ENCODE measurements at places on chromosomes 4 and X.

DNA sequence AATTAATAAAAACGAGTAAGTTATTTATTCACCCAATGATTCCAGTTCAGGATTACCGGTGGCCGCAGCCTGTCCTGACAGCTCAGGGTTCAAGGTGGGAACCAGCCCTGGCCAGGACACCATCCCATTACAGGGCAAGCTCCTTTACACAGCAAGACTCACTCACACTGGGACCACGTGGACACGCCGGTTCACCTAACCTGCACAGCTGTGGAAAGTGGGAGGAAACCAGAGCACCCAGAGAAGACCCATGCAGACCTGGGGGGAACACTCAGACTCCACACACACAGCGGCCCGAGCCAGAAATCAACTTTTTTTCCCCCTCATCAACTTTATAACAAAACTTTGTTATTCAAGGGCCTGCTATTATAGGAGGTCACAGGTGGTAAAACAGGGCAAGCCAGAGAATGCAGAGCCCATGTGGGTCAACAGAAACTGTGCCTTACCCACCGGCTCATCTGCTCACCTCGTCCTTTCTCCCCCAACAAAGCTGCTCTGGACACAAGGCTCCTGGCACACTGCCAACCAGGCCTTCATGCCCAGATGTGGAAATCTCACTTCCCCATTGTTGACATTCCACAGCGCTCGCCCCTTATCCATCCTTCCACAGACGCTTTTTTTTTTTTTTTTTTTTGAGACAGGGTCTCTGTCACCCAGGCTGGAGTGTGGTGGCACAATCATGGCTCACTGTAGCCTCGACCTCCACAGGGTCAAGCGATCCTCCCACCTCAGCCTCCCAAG is 8.0 kb upstream of the ODAPH start:
- no peak for DNase-seq

GRCh38 chr4:81675791-81676393 is 204.2 kb upstream of the RASGEF1B start:
- no peak for DNase-seq

DNA sequence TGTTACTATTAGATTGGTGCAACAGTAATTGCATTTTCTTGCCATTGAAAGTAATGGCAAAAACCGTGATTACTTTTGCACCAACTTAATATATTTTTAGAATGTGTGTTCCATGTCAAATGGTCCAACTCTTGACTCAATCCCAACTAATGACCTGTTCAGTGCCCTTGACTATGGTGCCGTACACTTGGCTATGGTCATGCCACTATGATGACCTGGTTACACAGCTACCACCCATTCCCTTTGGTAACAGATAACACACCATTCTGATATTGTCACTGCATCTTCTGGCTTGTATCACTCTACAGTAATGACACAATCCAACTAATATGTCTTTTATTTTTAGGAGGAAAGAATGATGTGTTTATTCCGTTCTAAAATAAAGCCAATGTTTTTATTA is 469.4 kb downstream of the DMD start:
- no peak for DNase-seq

DNA sequence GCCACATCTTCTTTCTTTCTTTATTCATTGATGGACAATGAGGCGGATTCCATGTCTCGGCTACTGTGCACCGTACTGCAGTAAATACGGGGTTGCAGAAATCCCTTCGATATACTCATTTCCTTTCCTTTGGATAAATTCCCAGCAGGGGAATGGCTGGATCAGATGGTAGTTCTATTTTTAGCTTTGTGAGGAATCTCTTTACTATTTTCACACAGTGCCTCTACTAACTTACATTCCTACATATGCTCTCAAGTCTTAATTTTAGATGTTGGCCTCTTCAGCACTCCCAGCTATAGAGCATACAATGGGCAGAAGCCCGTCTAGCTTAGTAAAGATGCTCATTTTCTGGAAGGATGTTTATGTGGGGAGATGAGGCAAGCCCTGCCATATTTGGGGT is 317.4 kb downstream of the ASMT start:
- DNase-seq: no peak

DNA sequence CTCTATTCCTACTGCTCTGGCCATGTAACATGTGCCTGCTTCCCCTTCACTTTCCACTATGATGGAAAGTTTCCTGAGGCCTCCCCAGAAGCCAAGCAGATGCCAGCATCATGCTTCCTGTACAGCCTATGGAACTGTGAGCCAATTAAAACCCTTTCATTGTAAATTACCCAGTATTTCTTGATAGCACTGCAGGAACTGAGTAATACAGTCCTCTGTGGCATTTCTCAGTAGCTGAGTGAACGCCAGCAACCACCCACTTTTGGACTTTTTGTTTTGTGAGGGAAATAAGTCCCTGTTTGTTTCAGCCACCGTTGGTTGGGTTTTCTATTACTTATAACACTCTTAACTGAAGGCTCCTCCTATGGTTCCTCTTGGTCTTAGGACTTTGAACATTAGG is 104.1 kb downstream of the C4orf51 start:
- no peak for DNase-seq

DNA sequence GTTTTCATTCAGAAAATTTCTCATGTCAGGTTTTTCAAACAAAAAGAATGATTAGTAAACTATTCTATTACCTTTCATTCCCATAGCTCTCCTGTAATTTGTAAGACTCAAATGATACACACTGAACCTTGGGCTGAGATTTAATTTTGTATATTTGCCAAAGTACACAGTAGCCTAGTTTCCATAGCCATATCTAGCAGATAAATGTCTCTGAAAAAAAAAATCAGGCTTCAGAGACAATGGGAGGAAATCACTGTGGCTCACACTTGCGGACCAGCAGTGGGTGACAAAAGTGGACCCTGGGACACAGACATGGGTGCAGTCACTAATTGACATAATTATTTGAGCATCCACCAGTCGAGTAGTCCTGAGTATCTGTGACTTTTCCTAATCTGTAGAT is 46.6 kb downstream of the MAOA start:
- DNase-seq: no peak

DNA sequence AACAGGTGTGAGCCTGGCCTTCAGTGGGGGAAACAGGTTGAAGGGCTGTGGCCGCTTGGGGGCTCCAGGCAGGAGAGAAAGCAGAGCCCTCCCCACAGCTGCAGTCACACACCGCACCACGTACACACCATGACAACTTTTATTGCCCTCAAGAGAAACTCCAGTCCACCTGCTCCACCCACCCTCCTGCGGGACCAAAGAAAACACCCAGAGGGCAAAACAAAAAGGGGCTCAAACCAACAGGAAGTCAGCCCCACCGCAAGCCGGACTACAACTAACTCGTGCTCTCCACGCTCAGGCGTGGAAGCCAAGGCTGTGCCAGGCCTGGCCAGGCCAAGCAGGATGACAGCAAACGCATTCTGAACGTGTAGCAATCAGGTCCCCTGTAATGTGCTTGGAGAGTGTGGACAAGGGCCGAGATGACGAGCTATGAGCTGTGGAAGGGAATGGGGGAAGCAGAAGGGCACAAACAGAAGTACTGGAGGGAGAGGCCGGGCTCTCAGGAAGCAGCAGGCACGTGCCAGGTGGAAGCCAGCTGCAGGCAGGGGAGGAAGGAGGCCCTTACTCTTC is 12.7 kb downstream of the SLC6A8 start:
- no peak for DNase-seq

GRCh38 chr4:76078033-76078613 is 3.6 kb downstream of the ART3 start:
- no peak for DNase-seq

Measured in neural crest cell (in vitro differentiated cells).